BJ (cell line): ENCODE measurements at places on chromosomes 5 and 9.

- no peak for DNase-seq
Observed at GRCh38 chr5:1997640-1998347, 115.1 kb upstream of the IRX4 start.

DNA sequence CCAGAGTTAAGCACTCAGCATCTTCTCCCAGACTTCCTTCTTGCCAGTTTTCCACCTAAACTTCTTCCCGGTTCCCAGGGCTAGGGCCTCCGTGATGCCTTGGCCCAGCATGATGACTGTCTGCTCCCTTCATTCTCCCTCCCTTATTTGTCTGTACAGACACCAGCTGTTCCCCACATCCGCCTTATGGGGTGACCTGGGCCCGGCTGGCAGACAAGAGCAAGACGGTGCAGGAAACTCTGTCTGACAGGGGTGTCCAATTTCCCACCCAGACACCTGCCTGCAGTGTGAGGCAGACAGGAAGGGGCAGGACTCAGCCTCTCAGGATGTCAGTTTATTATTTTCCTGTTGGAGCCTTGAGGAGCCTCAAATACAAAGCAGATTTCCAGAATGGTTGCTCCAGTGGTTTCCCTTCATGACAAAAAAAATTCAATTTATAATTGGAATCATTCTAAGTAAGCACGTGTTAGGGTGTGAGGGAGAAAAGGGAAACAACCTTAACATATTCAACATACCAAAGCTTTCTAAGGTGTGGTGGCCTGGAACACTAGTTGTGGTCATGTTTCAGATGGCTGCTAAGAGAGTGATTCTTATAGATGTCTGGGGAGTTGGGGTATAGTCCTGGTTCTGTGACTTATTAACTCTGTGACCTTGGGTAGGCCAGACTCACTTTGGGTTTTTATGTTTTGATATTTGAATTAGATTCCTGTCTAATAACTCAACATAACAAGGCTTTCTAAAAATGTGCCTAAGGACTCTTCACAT is 234.5 kb downstream of the PAPPA start:
- no peak for DNase-seq

GRCh38 chr5:36870399-36871040 is 6.0 kb upstream of the NIPBL start:
- no peak for DNase-seq

DNA sequence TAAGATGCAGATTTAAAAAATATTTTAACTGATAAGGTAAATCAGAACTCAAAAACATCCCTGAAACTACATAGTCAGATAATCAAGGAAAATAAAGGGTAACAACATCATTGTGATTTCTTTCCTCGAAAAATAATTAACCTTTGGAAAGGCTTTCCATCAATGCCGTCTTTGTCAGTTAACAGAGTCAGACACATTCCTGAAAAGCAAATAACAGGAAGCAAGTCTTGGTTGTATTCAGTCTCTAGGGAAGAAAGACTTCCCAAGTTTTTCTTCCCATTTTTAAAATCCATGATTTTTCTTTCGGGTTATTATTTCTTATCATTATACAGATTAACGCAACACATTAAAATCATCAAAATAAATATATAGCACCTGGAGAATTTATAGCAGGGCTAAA is 256.4 kb upstream of the CDH6 start:
- DNase-seq: no peak

DNA sequence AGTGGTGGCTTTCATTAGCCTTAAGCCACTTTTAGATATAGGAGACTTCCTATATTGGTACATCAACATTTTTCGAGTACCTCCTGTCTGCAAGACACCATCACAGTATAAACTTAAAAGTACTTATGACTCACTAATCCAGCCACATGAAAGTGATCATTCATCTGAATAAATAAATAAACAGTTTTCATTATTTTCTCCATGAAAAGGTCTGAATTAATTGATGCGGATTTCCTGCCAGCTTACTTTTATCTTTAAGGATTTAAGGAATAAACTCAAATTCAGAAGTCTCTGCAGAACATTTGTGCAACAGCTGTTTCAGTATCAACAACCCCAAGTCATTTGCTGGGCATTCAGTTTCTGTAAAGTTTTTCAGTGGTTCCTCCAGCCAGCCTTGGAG is 4.0 kb downstream of the SAP30L start:
- no peak for DNase-seq

DNA sequence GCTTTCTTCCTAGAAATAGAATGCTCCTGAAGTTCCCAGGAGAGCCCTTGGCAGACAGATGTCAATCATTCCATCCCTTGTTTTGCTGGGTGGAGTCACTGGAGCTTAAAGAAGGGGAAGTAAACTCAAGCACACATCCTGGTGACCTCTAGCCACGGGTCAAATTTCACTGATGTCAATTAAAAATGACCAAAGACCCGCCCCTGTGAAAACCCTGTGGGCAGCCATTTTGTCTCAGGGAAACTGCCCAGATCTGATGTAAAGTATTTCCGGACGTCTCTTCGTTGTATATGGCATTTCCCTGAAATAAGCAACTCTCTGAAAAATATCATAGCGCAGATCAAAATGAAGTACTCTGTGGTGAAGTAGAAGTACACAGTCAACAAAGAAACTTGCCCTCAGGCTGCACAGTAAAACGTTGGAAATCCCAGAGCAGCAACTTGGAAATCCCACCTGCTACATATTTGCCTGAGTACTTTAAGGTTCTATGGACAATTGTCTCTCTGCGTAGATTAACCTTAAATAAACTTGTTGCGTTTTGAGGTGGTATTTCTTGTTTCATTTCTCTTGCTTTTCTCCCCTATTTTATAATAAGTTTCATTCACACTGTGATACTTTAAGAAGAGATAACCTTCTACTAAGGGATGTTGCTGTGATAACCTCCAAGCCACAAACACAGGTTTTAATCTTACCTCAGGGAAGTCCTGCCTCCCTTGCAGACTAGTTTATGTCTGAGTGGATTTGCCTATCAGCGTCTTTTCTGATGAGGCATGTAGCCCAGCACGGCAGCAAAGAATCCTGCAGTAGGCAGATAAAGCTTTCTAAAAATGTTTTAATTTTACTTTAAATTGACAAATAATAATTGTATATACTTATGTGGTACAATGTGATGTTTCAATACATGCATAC is 60.9 kb upstream of the PIP5K1B start:
- no peak for DNase-seq

GRCh38 chr9:97627624-97628023 is 5.5 kb downstream of the TSTD2 start:
- DNase-seq: no peak

DNA sequence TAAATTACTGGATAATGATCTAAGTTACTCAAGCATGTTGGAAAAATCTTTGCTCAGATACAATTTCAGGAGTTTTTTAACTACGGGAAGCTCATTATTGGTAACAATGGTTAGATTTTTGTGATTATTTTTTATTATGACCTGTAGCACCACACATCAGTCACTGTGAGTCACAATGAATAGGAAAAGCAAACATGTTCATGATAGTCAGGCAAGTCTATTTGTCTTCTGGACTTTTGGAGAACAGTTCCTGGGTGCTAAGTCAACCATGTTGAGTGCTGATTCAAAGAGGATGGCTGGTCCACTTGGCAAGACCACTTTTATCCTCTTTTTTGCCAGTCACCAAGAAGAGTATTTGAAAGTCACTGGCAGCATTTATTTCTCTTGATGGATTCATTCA is 403.2 kb downstream of the KIF4B start:
- no peak for DNase-seq

DNA sequence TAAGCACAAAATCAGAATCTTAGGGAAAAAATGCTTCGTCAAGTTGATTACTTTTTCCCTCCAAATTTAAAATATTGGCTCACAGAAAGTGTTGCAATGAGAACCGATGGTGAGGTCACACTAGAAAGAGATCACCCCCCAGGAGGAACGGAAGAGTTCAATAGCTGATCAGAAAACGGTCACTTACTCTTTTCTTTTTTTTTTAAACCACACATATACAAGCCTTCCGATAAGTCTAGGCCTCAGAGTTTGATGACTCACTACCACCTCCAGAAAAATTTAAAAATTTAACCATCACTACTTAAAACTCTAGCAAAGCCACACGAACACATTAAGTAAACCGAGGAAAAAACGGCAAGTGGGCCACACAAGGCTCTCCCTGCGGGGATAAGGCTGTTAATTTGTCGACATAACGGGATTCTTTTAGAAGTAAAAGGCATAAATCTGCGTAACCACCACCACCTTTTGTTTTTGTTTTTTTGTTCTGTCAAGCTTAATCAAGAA is 1.2 kb downstream of the SURF4 start:
- no peak for DNase-seq
